ENCODE measurements at places on chromosomes 7 and 10. TPM values are rescaled to one million over a fixed set of nuclear protein-coding genes. Genes with fewer than 3 reads are reported as not detected.

The AGBL3 gene
- total RNA-seq = 2.4 TPM

The IDI2 gene
- total RNA-seq = not detected

DNA sequence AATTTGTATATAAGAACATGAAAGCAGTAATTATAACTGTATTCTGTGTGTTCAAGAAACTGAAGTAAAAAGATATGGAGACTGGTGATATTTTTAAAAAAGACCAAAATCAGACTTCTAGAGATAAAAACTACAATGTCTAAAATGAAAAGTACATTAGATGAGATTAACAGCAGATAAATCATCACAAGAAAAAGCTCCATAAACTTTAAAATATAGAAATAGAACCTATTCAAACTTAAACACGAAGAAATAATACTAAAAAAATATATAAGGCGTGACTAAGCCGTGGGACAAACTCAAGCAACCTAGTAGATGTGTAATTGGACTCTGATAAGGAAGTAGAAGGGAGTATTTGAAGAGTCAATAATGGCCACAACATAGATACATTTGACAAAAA is 189.1 kb upstream of the ZMIZ1 start:
- peaks cover 5% of the 10 kb centered on the region for H3K36me3 ChIP-seq
- H3K27me3 ChIP-seq = peaks cover 12% of the 10 kb centered on the region
- no peak for DNase-seq
- no peak overlapping the region for H3K4me3 ChIP-seq
- H3K27ac ChIP-seq = no peak overlapping the region
- no peaks in the 10 kb centered on the region for H3K4me1 ChIP-seq

DNA sequence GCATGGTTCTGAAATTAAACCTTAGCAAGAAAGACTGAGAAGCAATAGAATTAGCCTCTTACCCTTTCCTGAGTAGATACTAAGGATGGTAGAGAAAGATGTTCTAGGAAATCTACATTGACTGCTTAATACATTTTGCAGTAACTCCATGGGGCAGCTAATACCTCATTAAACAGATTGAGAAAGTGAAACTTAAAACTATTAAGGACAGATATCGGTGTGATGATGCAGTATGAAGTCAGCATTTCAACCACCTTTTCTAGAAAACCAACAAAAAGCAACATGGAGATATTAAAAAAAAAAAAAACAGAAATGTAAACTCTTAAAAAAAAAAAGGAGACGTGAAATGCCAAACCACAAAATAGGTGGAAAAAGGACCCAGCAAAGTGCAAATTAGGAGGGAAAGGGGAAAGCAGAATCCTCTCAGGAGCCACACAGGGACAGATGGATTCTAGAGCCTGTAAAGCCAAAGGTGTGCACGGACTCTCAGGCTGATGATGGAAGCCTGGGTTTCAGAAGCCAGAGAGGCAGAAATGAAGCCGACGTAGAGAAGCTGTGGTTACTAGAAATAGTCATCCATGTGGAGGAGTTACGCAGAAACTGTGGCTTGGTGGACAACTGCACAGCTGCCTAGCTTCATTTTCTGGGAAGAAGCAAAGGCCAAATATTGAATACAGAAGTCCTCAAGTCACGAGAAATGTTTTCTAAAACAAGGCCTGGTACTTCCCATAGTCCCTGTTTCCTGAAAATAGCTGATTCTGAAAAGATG is 38.1 kb upstream of the GPR141 start:
- H3K36me3 ChIP-seq = no peaks in the 10 kb centered on the region
- H3K27ac ChIP-seq = no peak overlapping the region
- no peaks in the 10 kb centered on the region for H3K4me1 ChIP-seq
- no peak for DNase-seq

DNA sequence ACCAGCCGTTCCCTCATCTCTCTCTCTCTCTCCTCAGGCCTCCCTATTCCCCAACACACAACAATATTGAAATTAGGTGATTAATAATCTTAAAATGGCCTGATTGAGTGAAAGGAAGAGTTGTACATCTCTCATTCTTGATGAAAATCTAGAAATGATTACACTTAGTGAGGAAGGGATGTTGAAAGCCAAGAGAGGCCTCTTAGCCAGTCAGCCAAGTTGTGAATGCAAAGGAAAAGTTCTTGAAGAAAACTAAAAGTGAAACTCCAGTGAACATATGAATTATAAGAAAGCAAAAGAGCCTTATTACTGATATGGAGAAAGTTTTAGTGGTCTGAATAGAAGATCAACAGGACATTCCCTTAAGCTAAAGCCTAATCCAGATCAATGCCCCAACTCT is 695.1 kb downstream of the GRID1 start:
- H3K36me3 ChIP-seq = peaks cover 8% of the 10 kb centered on the region
- peak overlapping the region; percentile 55 for H3K4me3 ChIP-seq
- peaks cover 6% of the 10 kb centered on the region for H3K27me3 ChIP-seq
- peak overlapping the region; percentile 35 for H3K27ac ChIP-seq
- no peak for DNase-seq

Measured in activated T-cell treated with anti-CD3 and anti-CD28 coated beads, Interleukin-2, amount 50 U/mL, for 72 hours (primary cell).